NCI-H1105 treated with DMSO at 0.1 percent for 48 hours (cell line): ENCODE measurements at places on chromosomes 4 and X.

- DNase-seq: no peak
Measured at GRCh38 chrX:119693996-119694451, 1.1 kb upstream of the SEPTIN6 start.

GRCh38 chr4:20046179-20046578 is 205.5 kb upstream of the SLIT2 start:
- no peak for DNase-seq

DNA sequence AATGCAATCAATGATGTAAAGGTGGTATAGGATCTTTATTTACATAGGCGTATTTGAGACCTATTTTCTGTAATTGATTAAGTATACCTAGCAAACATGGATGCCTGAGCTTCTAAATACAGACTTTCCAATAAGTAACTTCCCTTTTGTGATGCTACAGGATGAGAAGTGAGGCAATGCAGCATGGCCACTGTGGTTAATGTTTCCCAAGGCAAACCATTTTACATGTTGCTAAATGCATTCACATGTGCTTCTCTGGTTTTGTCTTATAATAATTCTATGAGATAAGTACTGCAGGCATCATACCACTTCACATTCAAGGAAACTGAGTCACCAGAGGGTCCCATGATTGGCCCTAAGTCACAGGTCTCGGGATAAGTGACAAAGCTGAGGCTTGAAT is 35.7 kb upstream of the NKX3-2 start:
- no peak for DNase-seq

DNA sequence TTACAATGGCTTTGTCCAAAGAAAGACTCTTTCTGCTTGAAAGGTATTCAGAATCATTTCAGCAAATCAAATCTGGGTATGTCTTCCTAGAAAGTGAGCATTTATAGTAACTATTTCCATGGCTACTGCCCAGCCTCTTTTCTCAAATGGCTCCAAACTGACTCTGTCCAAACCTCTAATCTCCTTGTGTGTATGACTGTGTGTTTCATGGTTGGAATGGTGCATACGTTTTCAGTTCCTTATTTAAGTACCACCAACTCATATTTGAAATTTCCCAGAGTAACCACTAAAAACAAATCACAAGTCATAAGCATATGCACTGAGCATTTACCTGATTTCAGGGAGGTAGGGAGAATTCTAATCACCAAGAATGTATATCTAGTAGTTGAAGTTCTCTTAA is 106.0 kb downstream of the TMEM144 start:
- no peak for DNase-seq

- DNase-seq: no peak
Measured at GRCh38 chr4:46954643-46955042, 38.7 kb downstream of the GABRA4 start.

DNA sequence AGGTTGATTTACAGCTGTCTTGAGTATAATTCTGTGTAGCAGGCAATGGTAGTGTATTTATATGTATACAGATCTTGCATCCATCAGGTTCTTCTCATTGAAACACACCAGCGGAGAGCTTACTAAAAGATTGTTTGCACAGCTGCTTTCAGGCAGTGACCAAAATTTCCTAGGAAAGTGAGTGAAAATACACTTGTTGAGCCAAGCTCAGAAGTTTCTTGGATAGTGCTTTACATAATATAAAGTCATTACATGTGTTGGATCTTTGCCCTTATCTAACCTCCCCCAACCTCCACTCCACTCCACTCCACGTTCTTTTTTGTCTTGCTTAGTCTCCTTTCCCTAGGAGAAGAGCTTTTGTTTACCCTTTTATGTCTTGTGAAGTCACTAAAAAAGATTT is 34.1 kb downstream of the CNKSR2 start:
- DNase-seq: peak; percentile 71
